ENCODE measurements at places on chromosomes 2 and 18.

DNA sequence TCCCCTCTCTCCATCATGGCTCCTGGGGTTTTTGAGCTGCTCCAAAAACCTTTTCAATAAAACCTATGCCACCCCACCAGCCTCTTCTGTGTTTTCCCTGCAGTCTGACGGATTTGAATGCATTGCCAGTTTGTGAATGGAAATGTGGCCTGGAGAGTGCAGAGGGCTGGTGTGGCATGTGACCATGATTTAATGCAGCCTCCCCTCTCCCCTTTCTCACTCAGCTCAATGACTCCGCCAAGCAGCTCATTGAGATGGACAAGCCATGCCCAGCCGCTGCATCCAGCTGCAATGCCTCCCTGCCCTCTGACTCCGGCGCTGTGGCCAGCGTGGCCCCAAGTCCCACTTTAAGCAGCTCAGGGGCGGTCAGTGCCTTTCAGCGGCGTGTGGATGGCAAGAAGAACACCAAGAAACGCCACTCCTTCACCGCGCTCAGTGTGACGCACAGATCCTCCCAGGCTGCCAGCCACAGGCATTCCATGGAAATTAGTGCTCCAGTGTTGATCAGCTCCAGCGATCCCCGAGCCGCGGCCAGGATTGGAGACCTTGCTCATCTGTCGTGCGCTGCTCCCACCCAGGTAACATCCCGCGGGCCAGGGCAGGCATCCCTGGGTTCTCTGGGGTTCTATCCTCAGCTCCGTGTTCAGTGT, 215.3 kb downstream of the SEPTIN10 start:
- no peak for DNase-seq

DNA sequence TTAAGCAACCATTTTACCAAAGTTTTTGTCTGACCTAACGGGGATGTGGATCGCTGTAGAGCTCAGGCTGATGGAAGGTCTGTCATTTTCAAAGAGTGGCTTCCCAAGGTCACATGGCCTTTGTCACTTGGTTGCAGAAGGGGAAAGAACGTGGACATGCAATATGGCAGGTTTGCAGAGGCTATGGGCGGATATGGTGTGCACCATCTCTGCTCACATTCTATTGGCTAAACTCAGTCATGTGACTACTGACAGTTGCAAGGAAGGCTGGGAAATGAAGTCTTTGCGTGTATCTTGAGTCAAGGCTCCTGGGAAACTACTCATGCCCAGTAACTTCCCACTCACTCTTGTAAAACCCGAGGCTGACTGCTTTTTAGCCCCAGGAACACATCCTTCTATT, 96.8 kb downstream of the ST6GAL2 start:
- DNase-seq: no peak

DNA sequence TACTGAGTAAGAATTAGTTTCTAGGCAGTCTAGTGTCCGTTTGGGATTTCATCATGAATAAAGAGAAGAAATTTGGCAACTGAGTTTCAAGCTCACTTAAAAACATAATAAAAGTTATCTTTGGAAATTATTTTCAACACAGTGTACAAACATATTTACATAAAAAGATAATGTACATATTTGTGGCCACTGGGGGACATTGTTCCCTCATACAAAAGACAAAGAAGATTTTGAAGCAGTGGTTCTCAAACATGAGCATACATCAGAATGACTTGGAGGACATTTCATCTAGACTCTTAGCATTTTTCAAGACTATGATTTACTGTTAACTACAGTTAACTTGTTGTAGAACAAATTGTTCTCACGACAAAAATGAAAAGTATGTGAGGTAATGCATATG, 15.7 kb upstream of the TTC21B start:
- no peak for DNase-seq

DNA sequence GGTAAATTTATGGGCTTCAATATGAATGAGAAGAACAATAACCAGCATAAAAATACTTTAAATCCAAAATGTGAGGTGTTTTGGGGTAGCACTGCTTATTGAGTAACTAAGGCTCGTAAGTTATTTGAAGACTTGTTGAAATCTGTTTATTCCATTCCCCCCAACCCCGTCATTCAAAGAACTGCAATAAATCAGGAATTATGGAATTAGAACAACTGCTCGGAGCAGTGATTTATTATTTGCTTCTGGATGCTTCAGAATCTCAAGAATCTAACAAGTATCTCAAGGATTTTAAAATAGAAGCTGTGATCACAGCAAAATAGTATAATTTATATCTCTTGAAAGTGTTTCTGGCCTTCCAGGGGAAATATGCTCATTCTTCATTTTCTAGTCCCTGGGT, 86.8 kb downstream of the EML6 start:
- DNase-seq: no peak

GRCh38 chr18:23757437-23757733, 68.1 kb downstream of the LAMA3 start:
- DNase-seq: no peak

- DNase-seq: no peak
Measured at GRCh38 chr2:235857598-235857997, 310.6 kb downstream of the GBX2 start.

DNA sequence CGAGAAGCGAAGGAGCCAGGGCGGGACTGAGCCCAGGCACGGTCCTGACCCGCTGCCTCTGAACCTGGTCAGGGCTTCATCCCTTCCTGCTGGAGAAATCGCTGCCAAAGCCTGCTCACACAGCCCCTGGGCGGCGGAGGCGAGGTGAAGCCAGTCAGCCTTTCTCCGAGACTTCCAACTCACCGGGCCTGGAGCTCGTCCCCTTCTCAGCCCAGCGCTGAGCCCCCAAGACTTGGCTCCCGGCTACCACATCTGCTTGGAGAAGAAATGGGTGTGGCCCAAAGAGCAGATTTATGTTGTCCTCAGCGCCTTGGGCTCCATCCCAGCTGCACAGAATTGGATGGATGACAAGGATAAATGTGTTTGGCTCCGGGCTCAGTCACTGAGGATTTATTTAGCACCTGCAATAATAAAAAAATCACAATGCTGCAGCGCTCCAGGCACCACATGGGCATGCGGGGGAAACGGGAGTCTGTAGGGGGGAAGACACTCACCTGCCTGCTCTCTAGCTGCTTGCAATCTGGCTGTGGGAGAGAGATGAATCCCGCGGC, 64.9 kb downstream of the ACTR2 start:
- no peak for DNase-seq

- no peak for DNase-seq
Measured at GRCh38 chr18:53906681-53907080, 317.8 kb downstream of the MBD2 start.

DNA sequence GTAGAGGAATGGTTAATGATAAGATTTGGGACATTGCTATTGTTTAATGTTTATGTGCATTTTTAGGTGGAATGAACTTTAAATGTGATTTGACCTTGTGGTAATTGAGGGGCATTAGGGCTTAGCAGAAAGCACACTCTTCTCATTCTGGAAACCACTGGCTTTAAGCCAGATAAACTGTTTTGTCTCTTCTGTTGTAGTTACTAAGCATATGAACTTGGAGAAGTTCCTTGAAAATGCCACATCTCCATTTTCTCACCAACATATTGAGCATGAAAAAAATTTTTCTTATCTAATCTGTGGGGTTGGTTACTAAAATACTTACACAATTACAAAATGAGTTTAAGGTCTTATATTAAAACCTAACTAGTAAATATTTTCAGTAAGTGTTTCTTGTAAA, 70.8 kb upstream of the FSHR start:
- DNase-seq: no peak

GRCh38 chr2:112880696-112881095, 30.3 kb upstream of the IL37 start:
- no peak for DNase-seq

- DNase-seq: no peak
Measured at GRCh38 chr2:69438580-69438979, 1.3 kb upstream of the NFU1 start.

- no peak for DNase-seq
Measured at GRCh38 chr2:171595896-171596295, 73.6 kb downstream of the CYBRD1 start.

DNA sequence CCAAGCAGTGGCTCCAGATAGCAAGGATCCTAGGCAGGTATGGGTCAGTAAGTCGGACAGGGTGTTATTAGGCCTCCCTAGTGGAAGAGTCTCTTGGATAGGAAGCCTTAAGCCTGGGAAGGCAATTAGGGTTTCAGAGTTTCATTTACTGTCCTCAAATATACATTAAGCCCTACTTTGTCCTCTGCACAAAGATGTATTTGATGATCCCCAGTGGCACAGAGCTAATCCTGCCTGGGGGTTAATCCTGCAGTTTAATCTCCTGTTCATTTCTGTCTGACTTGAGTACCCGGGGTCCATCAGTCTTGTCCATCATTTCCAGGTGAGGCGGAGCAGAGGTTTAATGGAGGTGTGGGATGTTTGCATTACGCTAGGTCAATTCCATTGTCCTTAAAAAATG, 62.0 kb downstream of the MTCL1 start:
- no peak for DNase-seq

DNA sequence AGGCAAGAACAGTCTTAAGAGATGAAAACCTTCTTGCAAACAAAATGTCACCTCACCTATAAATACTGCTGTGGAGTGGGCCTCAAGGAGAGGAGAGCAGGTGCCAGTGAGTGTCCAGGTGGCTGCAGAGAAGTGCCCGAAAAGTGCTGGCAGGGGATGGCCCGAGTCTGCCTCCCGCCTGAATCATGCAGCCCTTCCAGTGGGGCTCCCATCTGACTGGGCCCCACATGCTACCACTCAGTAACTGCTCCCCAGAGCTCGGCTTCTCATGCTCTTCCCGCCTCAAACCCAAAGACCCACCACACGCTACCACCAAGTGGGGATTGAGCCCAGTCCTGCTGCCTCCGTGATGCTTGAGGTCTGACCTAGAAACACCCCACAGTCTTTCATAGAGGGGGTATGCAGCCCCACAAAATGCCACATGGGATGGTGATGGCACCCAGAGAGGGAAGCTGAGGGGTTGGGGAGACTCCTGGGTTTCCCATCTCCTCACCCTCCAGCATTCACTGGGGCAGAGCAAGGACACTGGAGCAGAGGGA, 7.4 kb downstream of the HS6ST1 start:
- DNase-seq: no peak

DNA sequence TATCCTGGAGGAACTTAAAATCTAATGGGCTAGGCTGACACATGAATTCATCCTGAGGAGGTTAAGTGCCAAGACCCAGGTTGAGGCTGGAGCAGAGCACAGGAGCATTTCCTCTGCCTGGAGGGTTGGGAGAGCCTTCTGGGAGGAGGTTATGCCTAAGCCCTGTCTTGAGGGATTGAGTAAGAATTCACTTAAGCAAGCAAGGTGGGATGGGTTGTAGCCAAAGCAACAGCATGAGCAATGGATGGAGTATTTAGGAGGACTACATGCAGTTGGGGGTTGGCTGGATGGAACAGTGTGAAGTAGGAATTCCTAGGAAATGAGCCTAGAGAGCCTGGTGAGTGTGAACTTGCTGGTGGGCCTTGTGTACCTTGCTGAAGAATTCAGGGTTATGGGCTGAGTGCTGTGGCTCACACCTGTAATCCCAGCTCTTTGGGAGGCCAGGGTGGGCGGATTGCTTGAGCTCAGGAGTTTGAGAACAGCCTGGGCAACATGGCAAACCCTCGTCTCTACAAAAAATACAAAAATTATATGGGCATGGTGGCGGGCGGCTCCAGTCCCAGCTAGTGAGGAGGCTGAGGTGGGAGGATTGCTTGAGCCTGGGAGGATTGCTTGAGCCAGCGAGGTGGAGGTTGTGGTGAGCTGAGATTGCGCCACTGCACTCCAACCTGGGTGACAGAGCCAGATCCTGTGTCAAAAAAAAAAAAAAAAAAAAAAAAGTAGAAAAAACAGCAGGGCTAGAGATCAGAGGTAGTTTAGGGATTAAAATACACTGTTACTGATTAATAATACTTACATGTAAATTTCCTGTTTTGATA, 22.2 kb downstream of the TANC1 start:
- DNase-seq: no peak

DNA sequence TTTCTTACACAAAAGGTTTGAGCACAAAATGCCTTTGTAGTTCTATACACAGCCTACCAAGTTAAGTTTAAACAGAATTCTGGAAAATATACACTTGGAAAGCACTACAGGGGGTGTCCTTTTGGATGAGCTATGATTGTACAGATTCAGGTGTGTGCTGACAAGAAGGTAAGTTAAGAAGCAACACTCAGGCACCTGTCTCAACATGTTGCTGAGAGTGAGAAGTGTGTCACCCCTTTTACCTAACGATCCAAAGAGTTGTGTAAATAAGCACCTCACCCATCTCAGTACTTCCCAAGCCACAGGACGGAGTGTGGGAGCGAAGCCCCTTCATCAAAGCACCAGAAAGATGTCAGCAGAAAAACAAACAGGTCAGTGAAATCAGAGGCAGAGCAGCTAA, 109.5 kb upstream of the DAPL1 start:
- DNase-seq: no peak

- DNase-seq: no peak
Measured at GRCh38 chr2:8977758-8978157, 25.7 kb downstream of the MBOAT2 start.

GRCh38 chr2:159411460-159411859, 125.0 kb upstream of the WDSUB1 start:
- no peak for DNase-seq

DNA sequence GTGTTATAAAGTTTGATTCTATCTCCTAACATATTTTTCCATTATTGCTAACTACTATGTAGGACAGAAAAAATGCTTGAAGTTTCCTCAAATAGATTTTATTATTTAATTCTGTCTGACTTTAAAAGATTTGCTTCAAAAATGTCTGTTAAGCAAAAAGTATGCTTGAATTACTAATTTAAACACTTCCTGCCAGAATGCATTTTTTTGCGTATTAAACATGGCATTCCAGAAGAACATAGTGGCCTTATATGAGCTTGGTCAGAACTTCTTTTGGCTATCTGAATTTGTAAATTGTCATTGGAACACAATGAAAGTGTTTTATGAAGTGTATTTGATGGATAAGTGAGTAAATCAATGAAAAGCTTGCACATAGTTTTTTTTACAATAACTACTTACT, 37.8 kb downstream of the MBD5 start:
- DNase-seq: no peak

DNA sequence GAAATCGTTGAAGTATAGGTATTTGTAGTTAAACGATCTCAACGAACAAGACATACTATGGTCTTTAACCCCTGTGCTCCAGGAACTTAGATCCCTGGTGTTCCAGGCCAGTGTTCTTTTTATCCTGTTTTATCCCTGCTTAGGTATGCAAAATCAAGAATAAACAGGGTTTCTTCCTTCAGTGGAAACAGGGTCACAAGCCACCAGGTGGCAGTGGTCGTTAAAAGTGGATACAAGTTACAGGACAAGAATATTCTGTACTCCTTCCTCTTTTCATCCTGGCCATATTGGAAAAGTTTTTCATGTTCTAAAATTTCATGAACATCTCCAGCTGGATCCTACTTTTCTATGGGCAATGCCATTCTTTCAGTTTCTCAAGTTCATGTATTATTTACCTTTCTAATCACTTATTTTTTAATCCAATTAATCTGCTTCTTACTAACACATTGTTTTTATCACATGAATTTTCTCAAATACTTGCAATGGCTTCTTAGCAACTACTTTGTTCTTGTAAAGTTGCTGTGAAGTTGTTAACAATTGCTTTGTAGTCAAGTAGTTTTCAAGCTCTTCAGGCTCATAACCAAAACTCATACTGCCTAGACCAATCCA, 16.4 kb upstream of the HNMT start:
- no peak for DNase-seq

Measured in stimulated activated CD8-positive, alpha-beta memory T cell treated with anti-CD3 and anti-CD28 coated beads, Interleukin-15, amount 100 ng/mL, for 1 hour (primary cell).